Caco-2 (cell line): ENCODE measurements at places on chromosomes 2 and 18. TPM values are rescaled to one million over a fixed set of nuclear protein-coding genes. Genes with fewer than 3 reads are reported as not detected.

- no peak for DNase-seq
These were observed 99.6 kb upstream of the MAP2 start for GRCh38 chr2:209324281-209324680.

DNA sequence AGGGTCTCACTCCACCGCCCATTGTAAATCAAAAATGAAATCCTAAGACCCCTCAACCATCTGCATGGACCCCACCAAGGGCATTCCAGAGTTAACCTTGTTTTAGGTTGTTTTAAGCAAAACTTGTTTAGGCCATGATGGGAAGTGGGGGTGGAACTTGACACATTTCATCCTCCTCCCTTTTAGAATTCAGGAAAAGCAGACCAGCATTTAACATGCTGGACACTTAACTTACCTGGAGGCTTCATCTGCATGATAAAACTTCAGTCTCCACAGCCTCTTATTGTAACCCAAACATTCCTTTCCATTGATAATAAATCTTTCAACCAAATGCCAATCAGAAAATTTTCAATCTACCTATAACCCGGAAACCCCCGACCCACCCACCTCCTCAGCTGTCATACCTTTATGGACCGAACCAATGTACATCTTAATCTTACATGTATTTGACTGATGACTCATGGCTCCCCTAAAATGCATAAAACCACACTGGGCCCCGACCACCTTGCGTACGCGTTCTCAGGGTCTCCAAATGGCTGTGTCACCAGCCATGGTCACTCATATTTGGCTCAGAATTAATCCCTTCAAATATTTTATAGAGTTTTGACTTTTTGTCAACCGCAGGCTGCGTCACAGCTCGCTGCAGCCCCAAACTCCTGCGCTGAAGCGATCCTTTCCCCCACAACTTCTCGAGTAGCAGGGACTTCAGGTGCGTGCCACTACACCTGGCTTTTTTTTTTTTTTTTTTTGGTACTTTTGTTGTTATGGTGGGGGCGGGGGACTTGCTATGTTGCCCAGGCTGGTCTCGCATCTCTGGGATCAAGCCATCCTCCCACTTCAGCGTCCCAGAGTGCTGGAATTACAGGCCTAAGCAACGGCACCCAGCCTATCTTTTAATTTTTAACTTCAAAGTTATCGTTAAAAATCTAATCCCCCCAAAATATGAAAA, 917 bp downstream of the MPPE1 start:
- DNase-seq: no peak

- peak; percentile 20 for DNase-seq
These were observed 67.3 kb downstream of the CAMKMT start for GRCh38 chr2:44429034-44429433.

- DNase-seq: no peak
These were observed 134.5 kb upstream of the DDX18 start for GRCh38 chr2:117679952-117680351.

DNA sequence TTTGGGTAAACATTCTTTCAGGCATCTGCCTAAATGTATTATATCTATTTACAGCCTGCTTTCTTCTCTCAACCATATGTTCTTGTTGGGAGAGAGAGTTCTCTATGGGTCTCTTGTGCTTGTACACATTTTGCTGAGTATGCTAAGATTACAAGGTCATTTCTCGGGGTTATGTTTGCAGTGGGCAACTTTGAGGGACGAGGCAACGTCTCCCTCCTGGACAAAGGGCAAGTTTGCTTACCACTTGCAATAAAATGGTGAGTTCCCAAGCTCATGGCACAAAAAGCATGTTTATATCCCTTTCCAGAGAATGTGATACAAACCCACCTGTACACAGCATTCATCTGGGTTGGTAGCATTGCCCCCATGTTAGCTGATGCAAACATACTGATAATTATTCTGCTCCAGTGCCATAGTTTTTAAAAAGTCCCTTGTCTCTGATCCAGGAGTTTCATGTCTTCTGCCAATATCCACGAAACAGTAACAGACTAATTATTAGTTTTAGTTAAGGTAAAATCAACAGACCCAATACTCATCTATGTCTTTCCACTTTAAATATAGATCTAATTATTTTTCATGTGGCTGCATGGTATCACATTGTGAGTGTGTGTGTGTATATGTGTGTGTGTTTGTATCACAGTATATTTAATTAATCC, 84.2 kb upstream of the MAPK4 start:
- no peak for DNase-seq

DNA sequence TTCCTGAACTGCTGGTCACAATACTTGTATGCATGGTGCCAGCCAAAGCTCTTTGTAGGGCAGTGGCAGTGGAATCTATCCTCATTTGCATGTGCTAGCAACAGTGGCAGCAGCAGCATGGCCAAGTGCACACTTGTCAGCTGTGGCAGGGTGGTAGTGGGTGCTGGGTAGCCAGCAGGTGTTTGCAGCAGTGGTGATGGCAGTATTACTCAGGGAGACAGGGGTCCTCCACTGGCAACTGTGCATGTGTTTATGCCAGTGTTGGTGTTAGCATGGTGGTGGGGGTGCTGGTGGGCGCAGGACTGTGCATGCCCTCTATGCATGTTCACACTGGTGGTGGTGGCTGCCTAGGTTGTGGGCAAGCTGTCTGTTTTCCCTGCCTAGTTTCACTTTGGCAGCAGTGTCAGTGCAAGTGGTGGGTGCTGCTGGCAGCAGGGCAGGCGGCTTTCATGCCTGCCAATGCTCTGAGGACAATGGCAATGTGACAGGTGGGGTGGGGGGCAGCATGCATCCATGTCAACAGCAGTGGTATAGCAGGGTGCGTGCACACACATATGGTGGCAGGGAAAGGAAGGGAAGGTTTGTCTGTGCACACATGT, 41.2 kb downstream of the GALNT13 start:
- no peak for DNase-seq

PLB1 gene
- 2.4 and 2.8 TPM in 2 replicates for total RNA-seq

SNRNP27 gene
- total RNA-seq: 49.3 and 49.7 TPM in 2 replicates

- DNase-seq: no peak
These were observed 3.8 kb upstream of the TOGARAM2 start for GRCh38 chr2:28977176-28977875.
